ENCODE measurements at places on chromosomes 12 and 14.
A peak's percentile ranks its signal among the peaks of the same experiment; 100 is the strongest.

- DNase-seq = no peak
These were observed 90.0 kb downstream of the BCL11B start for GRCh38 chr14:99181804-99182520.

GRCh38 chr14:93775744-93776143 lies 12.5 kb downstream of the PRIMA1 start:
- no peak for DNase-seq

GRCh38 chr14:74257941-74258763 lies 18.9 kb downstream of the VSX2 start:
- DNase-seq = no peak

GRCh38 chr12:40209886-40210285 lies 14.9 kb upstream of the LRRK2 start:
- no peak for DNase-seq

GRCh38 chr12:53952871-53953734 lies 1.6 kb upstream of the HOXC12 start:
- peak; percentile 45 for DNase-seq

DNA sequence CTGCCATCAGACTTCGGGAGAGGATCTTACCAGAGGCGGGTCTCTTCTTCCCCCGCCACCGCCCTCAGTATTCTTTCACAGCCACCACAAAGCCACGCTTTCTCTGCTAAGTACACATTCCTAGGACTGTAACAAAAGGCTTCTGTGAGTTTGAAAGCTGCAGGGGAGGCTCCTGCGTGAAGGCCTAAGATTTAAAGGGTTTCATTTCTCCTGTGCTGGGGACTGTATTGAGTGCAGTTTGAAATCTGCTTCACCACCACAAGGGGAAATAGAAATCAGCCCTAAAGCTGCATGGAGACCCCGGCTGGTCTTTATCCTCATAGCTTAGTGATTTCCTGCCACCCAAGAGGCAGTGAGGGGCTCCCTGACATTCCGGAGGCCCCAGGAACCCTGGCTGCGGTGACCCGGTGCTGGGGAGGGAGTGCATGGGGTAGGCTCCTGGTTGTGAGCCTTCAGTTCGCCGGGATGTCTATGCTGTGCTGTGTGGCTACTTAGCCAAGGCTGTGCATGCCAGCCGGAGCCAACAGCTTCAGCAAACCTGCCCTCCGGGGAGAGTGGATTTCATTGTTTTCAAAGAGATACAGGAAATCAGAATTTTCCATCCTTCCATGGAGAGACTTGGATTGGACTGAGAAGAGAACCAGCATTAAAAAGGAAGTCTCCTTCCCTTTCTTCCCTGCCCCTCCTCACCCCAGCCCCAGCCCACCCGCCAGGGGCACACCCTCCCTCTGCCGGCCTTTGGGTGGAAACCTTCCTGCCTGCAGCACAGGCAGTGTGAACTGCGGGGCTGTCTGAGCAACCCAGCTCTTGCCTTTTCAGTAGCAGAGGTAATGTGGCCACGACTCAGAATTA lies 163.3 kb downstream of the ETV6 start:
- peak; percentile 48 for DNase-seq

DNA sequence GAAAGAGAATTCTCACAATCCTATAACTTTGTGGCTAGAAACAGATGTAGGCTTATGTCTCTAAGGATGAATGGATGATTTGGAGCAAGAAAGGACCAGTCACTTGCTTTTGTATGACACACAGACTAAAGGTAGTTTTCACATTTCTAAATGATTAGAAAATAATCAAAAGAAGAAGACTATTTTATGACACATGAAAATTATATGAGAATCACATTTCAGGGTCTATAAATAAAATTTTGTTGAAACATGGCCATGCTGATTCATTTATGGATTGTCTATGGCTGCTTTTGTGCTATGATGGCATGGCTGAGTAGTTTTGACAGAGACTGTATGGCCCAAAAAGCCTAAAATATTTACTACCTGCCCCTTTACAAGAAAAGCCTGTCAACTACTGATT lies 49.4 kb upstream of the FRMD6 start:
- peak; percentile 90 for DNase-seq

DNA sequence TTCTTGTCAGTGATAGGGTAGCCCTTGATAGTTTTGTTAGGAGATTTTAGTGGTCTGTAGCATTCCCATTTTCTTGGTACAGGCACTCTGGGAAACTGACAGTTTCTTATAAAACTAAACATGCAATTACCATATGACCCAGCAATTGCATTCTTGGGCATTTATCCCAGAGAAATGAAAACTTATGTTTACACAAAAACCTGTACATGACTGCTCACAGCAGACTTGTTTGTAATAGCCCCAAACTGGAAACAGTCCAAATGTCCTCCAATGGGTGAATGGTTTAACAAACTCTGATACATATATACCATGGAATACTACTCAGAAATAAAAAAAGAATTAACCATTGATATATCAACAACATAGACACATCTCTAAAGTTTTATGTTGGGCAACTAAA lies 75.5 kb downstream of the BORCS5 start:
- peak; percentile 76 for DNase-seq

DNA sequence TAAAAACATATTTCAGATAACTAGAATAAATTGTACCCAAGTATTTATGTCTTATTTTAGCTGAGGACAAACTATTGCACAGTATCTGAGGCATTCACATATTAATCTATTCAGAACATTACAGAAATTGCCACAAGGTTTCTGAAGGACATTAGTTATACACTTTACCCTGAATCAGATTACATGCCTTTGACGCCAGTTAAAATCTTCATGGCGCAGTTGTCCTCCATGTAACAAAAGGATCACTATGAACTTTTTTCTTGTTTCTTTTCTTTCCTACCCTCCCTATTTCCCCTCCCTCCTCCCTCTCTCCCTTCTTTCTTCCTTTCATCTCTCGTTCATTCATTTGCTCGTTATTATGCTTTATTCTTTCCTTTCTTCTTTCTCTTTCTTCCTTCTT lies 176.6 kb upstream of the KITLG start:
- no peak for DNase-seq

Data from fibroblast of skin of right biceps (primary cell).